ENCODE measurements at places on chromosomes 7 and 10.

- no peak for DNase-seq
Measured at GRCh38 chr10:72079356-72079755, 9.0 kb downstream of the SPOCK2 start.

- DNase-seq: no peak
Measured at GRCh38 chr7:35758421-35758820, 42.4 kb upstream of the SEPTIN7 start.

DNA sequence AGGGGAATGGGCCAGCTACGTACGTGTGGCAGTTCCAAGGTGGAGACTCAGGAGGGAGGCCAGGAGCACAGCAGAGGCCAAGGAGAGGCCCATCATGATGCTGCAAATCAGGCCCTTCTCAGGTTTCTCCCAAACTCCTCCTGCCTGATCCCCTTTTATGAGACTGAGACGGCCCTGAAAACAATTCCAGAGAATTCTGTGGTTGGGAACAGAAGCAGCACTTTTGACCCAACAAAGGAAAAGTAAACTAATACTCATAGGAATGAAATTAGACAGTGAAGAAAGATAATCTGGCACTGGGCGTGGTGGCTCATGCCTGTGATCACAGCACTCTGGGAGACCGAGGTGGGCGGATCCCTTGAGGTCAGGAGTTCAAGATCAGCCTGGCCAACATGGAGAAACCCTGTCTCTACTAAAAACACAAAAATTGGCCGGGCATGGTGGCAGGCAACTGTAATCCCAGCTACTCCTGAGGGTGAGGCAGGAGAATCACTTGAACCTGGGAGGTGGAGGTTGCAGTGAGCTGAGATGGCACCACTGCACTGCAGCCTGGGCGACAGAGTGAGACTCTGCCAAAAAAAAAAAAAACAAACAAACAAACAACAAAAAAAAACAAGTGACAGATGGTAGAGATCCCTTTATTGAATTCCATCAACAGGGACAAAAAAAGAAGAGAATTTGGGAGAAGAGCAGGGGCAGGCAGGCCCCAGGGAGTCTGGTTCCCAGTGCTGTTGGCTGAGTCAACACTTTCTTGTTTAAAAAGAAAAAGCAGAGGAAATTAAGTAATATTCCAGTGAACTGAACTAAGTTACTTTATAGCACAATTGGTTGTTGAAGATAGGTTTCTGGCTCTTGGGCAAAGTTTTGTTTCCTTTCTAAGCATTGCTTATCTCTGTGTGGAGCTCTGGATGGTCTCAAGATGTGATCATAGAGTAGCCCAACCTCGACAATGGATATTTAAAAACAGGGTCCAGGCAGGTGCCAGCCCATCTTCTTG lies at the start of gene CCL26:
Gene CCL26, minus strand, starts transcription at position 131 of the 997 bp plus-strand sequence. Its CDS starts 35 bp downstream, at position 96.
- peak; percentile 92 for DNase-seq

- DNase-seq: no peak
Measured at GRCh38 chr7:27100694-27101170, 1.8 kb downstream of the HOXA2 start.

GRCh38 chr7:28806841-28807240 lies 151.3 kb downstream of the TRIL start:
- no peak for DNase-seq

DNA sequence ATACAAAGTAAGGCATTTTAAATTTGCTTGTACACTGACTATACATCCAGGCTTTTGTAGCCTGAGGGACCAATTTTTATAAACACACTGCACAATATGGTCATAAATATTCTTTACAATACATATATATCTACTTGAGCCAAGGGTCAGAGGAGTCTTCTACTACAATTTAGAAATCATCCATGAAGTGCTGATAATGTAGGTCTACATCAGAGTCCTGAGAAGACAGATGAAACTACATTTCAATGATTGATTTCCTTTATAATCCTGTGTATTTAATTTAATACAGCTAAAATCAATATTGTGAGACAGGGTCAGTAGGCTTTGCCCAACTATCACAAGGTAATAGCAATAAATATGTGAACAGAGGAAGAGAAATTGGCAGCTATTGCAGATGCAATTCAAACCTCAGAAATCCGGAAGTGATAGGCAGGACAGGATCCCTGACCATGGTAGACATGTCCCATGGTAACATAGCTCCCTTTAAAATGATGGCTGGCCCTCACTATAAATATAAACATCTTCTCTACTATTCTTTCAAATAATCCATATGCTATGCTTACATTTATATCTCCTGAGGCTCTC lies 318.0 kb upstream of the POT1 start:
- DNase-seq: no peak

DNA sequence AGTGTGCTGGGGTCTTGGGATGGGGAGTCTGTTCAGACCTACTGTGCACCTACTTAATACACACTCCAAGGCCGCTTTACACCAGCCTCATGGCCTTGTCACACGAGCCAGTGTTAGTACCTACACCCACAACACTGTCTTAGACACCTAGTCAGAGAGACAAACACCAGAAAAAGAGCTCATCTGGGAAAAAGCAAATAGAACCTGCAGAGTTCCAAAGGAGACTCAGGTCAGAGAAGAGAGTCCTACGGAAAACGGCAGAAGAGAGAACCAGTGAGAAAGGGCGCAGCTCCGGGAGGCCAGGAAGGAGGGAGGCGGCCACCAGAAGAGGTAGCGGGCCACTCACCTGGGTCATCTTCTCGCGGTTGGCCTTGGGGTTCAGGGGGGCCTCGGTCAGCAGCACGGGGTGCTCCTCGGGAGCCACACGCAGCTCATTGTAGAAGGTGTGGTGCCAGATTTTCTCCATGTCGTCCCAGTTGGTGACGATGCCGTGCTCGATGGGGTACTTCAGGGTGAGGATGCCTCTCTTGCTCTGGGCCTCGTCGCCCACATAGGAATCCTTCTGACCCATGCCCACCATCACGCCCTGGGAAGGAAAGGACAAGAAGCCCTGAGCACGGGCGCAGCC lies 105.3 kb upstream of the TNRC18 start:
- DNase-seq: no peak

DNA sequence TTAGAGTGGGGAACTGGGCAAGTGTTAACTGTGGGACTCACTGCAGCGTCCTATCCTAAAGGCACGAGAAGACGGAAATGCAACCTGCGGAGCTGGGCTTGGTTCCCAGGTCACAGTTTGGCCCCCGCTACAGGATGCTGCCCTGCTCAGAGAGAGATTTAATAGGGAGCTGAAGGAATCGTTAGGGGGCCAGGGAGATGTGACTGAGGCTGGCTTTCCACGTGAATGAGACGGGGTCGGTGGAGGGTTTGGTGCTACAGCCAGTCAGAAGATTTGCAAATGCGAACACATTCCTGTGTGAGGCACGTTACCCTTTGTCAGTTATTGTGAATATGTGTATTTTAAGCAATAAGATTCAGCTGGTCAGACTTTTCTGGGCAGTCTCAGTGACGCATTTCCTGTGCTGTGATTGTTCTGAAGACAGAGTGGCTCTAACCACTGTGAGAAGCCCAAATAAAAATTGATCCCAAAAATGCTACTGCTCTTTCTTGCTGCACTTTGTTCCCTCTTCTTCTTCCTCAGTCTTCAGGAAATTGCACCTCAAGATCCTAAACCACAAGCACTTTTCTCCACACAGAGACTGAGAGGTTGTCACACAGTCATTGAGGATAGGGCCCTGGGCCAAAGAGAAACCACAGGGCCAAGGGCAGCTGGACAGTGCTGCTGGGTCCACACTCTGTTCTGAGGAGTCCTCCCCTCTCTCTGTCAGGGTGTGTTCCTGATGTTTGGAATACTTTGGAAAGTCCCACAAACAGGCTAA lies 21.2 kb downstream of the CYP17A1 start:
- peak; percentile 86 for DNase-seq

GRCh38 chr10:59887006-59887405 lies 19.4 kb downstream of the CCDC6 start:
- DNase-seq: no peak

- no peak for DNase-seq
Measured at GRCh38 chr7:34143402-34143801, 238.1 kb downstream of the BMPER start.
